ENCODE measurements at places on chromosomes 12 and 14.

GRCh38 chr14:99784508-99784907 lies 8.7 kb upstream of the EML1 start:
- no peak for DNase-seq

GRCh38 chr14:76293923-76294322 lies 82.0 kb upstream of the ESRRB start:
- peak; percentile 72 for DNase-seq

DNA sequence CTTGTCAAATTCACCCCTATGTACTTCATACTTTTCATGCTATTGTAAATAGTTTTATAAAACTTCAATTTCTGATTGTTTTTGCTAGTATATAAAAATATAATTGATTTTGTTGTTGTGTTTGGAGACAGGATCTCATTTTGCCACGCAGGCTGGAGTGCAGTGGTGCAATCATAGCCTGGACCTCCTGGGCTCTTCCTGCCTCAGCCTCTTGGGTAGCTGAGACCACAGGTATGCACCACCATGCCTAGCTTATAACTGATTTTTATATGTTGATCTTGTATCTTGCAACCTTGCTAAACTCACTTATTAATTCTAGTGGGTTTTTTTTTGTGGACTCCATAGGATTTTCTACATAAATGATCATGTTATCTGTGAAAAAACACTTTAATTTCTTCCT lies 23.5 kb downstream of the ATP5MC2 start:
- DNase-seq, result no peak

DNA sequence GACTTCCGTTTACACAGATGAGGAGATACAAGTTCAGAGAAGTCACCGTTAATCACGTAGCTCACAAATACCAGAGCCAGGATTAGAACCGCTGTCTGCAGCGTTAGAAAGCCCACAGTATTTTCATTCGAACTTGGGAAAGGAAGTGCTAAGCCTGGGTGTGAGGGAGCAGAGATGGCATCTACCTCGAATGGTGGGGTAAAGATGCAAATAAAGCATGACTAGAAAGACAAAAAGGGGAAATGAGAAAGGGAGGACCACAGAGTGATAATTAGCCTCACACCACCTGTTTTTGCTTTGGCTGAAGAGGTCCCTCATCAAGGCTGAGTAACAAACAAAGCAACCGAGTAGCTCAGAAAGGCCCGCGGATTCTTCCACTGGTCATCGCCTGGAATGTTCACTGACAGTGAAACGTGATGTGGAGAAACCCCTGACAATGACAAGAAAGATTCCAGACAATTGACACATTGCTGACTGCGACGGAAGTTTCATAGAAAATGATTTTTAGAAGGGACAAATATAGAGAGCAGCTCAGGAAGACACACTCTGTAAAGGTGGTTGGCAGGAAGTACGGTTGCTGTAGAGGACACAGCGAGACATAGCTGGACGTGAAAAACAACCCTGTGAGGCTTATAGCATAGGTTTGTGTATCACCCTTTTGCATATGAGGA lies 31.5 kb upstream of the BHLHE41 start:
- no peak for DNase-seq

- no peak for DNase-seq
These were observed 8.1 kb upstream of the PCED1B start for GRCh38 chr12:47071241-47071852.

DNA sequence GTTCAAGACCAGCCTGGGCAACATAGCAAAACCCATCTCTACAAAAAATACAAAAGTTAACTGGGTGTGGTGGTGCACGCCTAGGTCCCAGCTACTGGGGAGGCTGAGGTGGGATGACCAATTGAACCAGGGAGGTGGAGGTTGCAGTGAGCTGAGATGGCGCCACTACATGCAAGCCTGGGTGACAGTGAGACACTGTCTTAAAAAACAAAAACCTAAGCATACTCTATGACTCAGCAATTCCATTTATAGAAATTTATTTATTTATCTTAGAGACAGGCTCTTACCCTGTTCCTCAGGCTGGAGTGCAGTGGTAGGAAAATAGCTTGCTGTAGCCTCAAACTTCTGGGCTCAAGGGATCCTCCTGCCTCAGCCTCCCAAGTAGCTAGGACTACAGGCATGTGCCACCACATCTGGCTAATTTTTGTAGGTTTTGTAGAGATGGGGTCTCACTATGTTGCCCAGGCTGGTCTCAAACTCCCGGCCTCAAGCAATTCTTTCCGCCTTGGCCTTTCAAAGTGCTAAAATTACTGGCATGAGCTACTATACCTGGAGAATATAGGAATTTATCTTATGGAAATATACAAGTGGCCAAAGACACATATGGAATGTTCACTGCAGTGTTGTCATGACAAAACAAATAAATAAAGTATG lies 43.3 kb downstream of the NCKAP5L start:
- DNase-seq, result no peak

- DNase-seq, result no peak
These were observed 81.3 kb upstream of the NID2 start for GRCh38 chr14:52150162-52150561.

- no peak for DNase-seq
These were observed 122.7 kb downstream of the KICS2 start for GRCh38 chr12:64099397-64099796.

DNA sequence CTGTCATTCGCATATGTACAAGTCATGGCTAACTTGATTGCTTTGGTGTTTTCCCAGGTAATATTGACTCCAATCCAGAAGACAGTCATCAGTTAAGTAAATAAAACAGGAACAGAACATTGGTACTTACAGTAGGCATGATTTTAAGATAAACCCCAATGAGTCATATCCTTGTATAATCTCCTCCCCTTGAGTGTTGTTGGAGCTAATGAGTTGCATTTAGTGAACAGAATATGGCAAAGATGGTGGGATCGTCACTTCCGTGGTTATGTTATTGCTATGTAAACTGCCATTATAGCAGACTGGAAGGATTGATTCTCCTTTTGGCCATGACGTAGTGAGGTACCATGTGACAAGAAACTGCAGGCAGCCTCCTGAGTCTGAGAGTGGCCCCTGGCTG lies 102.2 kb downstream of the TMX1 start:
- peak; percentile 57 for DNase-seq

GRCh38 chr14:39025250-39025809 lies 77.7 kb downstream of the SEC23A start:
- DNase-seq, result no peak

GRCh38 chr12:79933532-79934264 lies 1.2 kb downstream of the PPP1R12A start:
- no peak for DNase-seq

DNA sequence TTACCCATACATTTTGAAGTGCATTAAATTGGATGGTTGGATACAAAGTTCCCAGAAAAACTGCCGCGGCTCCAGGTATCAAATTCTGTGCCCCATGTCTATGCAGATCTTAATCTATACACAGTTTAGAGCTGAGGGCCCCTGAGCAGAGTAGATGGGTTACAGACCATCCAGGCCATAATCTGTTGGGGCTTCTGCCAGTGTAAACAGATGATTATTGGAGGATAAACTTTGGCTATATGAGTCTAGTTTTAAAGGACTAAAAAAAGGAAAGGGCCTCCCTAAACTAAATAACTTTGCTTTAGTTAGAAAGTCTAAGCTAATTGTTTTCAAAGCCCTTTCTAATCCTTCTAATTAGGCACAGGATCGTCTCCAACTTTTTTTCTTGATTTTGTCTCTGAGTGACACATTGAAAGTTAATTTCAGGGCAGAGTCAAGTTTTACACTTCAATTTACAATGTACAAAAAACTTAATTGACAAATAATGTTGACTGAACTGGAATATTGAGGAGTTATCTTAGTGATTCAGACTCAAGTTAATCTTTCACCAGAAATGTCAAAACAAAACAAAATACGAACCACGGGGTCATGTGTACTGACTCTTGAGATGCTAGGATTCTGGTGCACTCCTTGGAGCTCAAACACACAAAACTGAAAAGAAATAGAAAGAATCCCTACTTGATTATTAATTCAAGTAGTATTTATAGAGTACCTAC lies 133.9 kb upstream of the SCAF11 start:
- DNase-seq, result no peak

GRCh38 chr12:118866346-118866745 lies 115.0 kb upstream of the SRRM4 start:
- no peak for DNase-seq

GRCh38 chr12:6753772-6754356 lies 923 bp upstream of the MLF2 start:
- DNase-seq, result no peak

DNA sequence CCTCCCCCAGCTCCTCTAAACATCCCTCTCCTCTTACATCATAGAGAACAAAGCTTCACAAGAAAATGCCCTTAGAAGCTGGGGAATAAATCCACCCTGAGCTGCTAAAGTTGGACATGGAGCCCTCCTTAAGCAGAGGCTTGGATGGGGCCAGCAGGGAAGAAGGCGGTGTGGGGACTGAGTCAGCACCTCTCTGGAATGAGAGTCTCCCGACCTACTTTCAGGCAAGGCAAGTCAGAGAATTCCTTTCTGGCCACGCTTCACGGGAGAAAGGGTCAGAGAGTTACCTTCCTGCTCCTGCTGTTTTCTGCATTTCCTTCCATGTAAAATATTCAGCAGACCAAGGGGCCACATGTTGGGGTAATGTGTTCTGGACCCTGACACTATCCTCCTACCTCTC lies 113.3 kb upstream of the PRB2 start:
- no peak for DNase-seq

GRCh38 chr12:122785503-122785902 lies 11.1 kb downstream of the CCDC62 start:
- no peak for DNase-seq

DNA sequence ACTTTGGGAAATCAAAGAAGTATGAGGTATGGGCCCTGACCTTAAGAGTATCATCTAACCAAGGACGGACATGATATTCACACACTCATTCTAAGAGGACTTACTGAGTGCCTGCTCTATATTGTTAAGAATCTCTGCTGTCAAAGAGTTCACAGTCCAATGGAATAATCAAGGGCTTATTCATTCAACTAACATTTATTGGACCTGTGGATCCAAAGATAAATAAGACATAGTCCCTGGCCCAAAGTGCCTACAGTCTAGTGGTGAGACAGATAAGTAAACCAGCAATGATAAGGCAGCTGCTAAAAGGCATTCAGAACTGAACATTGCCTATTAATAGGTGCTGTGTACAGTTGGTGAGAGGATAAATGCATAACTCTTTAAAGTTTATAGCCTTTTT lies 11.0 kb downstream of the WDR20 start:
- no peak for DNase-seq

DNA sequence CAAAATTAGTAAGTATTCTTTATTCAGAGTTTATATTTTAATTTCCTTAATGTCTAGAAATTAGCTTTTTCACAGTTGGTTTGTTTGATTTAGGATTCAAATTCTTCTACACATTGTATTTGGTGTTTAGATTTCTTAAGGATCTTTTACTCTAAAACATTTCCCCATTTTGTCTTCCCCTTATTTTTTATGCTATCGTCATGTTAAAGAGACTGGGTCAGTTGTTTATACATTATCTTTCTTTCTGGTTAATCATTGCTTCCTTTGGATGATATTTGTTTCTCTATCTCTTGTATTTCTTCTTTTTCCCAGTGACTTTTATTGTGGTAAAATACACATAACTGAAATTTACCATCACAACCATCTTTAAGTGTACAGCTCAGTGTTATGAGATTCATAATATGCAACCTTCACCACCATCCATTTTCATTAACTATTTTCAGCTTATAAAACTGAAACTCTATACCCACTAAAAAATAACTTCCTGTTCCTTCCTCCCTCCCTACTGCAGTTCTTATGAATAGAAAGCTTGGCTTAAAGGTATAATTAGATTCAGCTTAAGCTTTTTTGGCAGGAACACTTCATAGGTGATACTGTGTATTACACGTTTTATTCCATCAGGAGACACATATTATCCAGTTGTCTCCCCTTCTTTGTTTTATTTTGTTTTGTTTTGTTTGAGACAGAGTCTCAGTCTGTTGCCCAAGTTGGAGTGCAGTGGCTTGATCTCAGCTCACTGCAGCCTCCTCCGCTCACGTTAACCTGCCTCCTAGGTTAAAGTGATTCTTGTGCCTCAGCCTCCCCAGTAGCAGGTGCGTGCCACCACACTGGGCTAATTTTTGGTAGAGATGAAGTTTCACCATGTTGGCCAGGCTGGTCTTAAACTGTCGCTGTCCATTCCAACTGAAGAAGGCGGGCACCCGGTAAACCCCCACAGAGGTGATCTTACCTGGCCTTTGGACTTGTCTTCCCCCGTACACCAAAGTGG lies 45.0 kb downstream of the NOPCHAP1 start:
- DNase-seq, result no peak

DNA sequence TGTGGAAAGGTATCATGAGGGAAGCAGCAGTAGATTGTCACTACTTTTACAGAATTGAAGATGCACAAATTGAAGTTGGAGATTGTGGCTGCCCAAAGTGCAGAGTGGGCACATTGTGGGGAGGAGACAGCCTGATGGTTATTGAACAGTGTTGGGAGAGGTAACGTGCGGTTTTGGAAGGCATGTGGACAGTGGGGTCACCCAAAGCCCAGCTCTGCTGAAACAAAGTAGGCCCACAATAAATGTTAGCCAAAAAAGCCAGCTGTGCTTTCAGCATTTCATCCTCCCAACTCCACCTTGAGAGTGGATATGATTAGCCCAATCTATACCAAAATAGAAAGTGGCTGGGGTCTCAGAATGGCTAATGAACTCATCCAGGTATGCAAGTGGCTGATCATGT lies 96.7 kb downstream of the TMX1 start:
- no peak for DNase-seq

GRCh38 chr14:34536951-34537676 lies 2.4 kb downstream of the EAPP start:
- no peak for DNase-seq

DNA sequence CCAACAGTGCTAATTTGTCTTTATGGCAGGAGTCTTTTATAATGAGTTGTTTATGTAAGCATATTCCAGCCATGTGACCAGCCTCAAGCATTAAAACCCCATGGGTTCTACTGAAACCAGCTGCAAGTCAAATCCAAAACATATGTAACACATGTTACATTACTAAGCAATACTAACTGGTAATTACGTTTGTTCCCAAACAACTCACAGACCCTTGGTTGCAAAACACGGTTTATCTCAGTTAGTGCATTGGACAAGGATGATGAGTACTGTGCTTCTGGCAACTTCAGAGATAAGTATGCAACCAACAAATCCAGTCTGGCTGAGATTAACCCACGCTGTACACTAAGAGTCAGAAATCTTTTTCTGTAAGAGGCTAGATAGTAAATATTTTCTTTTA lies 110.1 kb upstream of the FAR2 start:
- no peak for DNase-seq

DNA sequence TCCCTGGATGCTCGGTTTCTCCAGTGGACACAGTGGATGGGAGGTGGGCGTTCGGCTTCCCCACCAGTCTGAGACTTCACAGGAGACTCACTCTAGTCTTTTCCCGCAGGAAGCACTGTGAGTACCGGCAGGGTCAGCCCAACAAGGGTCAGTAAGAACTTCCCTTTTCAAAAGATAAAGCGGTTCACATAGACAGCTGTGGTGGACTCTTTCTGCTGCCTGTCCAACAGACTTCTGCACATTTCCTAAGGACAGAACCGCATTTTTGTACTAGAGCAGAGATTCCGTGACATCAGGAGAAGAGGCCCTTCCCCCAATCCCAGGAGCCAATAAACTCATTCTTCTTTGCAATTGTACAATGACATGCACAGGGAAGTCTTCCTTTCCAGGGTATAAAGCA lies 10.4 kb downstream of the LTBR start:
- DNase-seq, result no peak

GRCh38 chr14:105205673-105206208 lies 24.6 kb upstream of the NUDT14 start:
- DNase-seq, result no peak

GRCh38 chr14:94469261-94469660 lies 6.7 kb downstream of the SERPINA9 start:
- no peak for DNase-seq

Measured in Calu3 (cell line).